ENCODE measurements at places on chromosomes 7 and 10.

DNA sequence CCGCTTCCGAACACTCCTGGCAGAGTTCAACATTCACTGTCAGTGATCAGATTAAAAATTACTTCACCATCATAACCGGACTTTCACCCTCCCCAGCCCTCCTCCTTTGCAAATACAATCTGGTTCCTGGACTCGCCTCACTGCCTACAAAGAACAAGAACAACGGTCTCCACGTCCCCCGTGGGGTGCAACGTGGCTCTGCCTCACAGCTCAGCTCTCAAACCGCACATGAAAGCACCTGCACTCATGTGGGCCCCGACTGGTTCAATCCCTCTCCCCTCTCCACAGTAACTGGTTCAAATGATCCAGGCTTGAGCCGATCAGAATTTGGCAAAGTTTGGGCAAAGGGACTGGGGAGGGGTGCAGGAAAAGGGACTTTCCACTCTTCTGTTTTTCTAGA lies 21.0 kb downstream of the ASB13 start:
- DNase-seq, result no peak

GRCh38 chr7:137940656-137941518 lies 61.0 kb downstream of the CREB3L2 start:
- peak; percentile 93 for DNase-seq

GRCh38 chr10:97937928-97938327 lies 88.3 kb downstream of the GOLGA7B start:
- no peak for DNase-seq

DNA sequence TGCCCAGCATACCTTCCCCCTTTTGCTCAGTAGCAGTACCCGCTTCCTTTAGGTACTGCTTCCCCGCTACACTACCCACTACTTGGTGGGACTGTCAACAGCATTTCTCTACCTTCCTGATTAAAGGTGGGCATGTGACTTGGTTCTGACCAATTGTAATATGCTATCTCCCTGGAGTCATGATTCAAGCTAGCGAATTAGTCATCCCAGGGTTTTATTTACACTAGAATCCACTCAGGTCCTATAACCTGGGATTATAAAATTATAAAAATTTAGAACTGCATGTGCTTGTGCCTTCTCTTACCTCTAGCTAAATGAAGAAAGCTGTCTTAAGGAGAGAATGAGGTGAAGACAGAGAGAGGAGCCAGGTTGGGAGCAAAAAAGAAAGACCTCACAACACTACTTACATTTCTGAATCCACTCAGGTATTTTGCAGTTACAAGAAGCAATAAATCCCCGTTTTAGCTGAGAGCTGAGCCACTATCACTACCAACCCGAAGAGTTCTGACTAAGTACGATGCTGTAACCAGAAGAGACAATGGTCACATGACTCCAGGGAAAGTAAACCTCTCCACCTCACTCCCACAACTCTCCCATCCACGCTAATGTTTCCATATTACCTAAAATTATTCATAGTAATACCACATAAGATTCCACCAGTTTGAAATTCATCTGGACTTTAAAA lies 9.7 kb downstream of the GBX1 start:
- DNase-seq, result peak; percentile 30

- DNase-seq, result peak; percentile 26
Measured at GRCh38 chr10:117462424-117462792, 80.1 kb upstream of the EMX2 start.

DNA sequence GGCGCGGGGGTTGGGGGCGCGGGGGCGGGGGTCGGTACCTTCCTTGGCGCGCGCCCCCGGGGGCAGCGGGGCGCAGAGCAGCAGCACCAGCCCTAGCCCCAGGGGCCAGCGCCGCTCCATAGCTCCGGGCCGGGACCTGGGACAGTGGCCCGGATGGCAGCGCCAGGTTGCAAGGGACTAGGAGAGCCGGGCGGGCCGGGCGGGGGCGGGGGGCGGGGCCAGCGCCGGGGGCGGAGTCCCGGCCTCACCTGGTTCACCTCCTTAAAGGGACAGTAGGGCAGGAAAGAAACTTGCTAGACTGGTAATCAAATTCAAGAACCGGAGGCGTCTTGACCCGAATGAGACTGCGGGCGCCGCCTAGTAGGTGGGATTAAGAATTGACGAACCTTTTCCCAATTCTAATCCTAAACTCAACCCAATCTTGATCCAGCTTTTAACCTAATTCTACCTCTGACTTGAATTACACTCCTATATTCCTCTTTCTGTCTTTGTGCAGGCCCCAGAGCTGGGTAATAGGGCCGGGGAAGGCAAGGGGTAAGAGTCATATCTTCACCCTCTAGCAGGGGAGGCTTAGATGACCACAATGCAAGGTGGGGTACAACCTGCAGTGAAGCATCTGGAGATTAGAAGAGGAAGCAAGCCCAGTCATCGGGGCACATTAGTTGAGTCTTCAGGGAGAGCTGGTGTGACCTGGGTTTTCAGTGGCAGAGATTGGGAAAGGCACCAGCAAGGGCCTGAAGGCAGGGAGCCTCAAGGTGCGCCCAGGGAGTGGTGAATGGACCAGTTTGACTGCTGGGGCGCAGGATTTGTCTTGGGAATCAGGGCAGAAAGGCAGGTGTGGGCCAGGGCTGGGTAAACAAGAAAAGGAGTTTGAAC lies at the start of gene EPHA1:
Gene EPHA1 (minus strand): TSS at position 171 of the 876 bp plus-strand sequence. CDS start 51 bp downstream, at position 120.
- no peak for DNase-seq

GRCh38 chr10:85544956-85545355 lies 821.6 kb downstream of the GRID1 start:
- DNase-seq, result no peak

- DNase-seq, result peak; percentile 81
Measured at GRCh38 chr7:42232275-42232674, 4.7 kb downstream of the GLI3 start.

GRCh38 chr10:89373916-89374711 lies 3.7 kb upstream of the IFIT1B start:
- peak; percentile 93 for DNase-seq

DNA sequence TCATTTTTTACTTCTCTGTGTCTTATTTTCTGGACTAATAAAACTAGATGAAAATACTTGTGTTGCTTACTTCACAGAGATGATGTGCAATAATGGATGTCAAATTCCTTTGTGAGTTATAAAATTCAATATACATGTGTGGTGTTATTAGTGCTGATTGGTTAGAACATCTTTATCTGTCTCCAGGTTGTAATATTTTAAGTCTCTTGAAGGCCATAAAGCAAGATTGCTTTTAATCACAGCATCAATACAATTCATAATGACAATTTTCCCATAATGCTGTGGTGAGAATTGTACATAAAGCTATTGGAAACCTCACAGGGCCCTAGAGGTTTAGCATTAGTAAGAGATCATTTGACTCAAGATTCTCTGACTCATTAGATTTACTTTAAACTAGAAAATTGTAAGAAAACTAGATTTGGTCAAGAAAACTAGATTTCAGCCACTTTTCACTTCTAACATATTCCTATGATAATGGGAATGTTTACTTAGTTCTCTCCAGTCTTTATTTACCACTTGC lies 963.7 kb downstream of the REEP3 start:
- DNase-seq, result no peak

DNA sequence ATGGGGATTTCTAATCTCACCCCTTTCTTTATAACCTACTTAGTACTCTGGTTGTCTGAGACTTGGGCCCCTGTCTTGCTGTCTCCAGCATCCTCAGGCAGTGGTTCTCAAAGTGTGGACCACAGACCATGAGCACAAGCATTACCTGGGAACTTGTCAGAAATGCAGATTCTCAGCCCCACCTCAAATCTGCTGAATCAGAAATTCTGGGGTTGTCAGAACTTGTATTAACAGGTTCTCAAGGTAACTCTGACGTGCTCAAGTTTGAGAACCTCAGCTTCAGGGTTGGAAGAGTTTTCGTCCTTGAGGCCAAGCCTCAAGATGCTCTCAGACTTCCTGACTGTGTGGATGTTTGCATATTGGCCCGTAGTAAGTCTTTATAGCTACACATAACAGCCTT lies 97.4 kb downstream of the REEP3 start:
- DNase-seq, result no peak
